ENCODE measurements at places on chromosomes 3 and 15. TPM values are rescaled to one million over a fixed set of nuclear protein-coding genes. Genes with fewer than 3 reads are reported as not detected.

MITF gene
- total RNA-seq = 5.8 TPM

DOCK3 gene
- total RNA-seq = 0.38 TPM

NAALADL2 gene
- total RNA-seq = not detected

MESP2 gene
- 0.95 TPM for total RNA-seq

AP2M1 gene
- 313 TPM for total RNA-seq

CLRN1 gene
- total RNA-seq = not detected

MKRN3 gene
- 2.5 TPM for total RNA-seq

OXSR1 gene
- 41.1 TPM for total RNA-seq

SPATA12 gene
- 0.41 TPM for total RNA-seq

FOXB1 gene
- not detected for total RNA-seq

TSC22D2 gene
- total RNA-seq = 14.3 TPM

GOLIM4 gene
- total RNA-seq = 19.2 TPM

MAPKBP1 gene
- total RNA-seq = 4.7 TPM

SEMA6D gene
- total RNA-seq = not detected

ANAPC13 gene
- total RNA-seq = 45.2 TPM

DLEC1 gene
- total RNA-seq = not detected

FXR1 gene
- 107 TPM for total RNA-seq

IL17RD gene
- total RNA-seq = 1.8 TPM

EPHA6 gene
- total RNA-seq = not detected

LRRC2 gene
- total RNA-seq = not detected

TJP1 gene
- 80.2 TPM for total RNA-seq

MYLK gene
- total RNA-seq = 14.2 TPM

LRRIQ4 gene
- total RNA-seq = not detected

PPP2R3A gene
- total RNA-seq = 3.6 TPM

HEG1 gene
- 6.8 TPM for total RNA-seq

EFCC1 gene
- not detected for total RNA-seq

BCL2A1 gene
- total RNA-seq = 11.4 TPM

PPM1L gene
- 0.20 TPM for total RNA-seq

CELF6 gene
- 0.07 TPM for total RNA-seq

All from A549 treated with ZK216348 at 1 μM for 4 hours (cell line).